ENCODE measurements at places on chromosomes 2 and 18.
A peak's percentile ranks its signal among the peaks of the same experiment; 100 is the strongest.

DNA sequence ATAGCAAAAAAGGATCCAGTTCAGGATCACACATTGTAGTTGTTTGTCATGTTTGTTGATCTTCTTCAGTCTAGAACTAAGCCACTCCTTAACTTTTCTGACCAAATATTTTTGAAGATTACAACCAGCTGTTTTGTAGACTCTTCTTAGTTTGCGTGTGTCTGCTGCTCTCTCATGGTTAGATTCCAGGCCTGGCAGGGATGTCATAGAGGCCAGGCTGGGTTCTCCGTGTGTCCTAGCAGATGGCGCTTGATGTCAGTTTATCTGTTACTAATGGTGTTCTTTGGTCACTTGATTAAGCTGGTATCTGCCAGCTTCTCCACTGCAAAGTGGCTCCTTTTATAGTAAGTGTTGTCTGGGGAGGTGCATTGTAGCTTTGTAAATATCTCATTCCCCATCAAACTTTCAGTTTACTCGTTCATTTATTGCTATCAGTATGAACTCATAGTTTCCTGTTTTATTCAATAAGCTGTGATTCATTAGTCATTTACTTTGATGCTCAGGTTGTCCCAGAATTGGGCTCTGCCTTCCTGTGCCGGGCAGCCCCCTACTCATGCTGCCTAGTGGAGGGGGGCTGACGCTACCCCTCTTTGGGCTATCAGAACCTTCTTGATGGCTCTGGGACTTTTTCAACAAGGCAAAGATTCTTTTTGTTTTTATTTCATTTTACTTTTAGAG is 42.1 kb downstream of the GRHL1 start:
- DNase-seq = no peak

DNA sequence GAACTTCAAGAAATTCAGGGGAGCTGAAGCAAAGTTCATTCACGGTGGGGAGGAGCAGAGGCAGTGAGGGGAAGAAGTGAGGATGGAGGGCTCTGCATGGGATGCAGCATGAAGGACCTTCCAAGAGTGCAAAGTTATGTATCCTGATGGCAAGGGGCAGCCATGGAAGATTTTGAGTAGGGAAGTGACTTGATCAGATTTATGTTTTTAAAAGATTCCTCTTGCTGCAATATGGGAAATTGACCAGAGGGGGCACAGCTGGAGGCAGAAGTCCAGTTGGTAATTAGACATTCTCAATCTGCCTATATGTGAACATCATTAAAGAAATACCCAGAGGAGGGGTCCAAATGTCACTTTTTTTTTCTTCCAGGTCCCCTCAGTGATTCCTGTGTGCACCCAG is 21.5 kb upstream of the ANXA4 start:
- DNase-seq = no peak

DNA sequence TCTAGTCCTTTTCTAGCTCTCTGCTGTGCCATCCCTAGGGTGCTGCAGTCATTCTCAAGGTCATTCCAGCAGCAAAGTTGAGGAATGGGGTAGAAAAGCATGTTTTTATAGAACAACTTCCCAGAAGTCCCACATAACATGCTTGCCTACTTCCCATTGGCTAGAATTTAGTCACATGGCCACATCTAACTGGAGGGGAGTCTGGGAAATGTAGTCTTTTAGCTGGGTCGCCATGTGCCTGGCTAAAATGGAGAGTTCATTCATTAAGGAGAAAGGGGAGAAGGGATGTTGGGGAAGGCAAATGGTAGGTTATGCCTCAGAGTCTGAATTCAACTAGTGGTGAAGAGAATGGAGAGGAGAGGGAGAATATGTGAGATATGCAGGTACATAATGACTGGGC is 85.7 kb downstream of the SLC4A3 start:
- DNase-seq = peak; percentile 26

DNA sequence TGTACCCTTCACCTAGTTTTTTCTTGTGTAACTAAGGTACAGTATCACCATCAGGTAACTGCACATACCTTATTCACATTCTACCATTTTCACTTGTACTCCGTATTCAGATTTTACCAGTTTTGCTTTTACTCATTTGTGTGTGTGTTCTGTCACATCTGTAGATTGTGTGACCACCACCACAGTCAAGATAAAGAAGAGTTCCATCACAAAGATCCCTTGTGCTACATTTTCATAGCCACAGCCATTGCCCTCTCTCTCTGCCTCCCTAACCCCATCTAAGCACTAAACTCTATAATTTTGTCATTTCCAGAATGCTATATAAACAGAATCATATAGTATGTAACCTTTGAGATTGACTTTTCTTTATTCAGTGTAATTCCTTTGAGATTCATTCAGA is 23.5 kb downstream of the DIS3L2 start:
- DNase-seq = no peak

GRCh38 chr2:88074854-88075292 is 7.2 kb downstream of the SMYD1 start:
- no peak for DNase-seq

DNA sequence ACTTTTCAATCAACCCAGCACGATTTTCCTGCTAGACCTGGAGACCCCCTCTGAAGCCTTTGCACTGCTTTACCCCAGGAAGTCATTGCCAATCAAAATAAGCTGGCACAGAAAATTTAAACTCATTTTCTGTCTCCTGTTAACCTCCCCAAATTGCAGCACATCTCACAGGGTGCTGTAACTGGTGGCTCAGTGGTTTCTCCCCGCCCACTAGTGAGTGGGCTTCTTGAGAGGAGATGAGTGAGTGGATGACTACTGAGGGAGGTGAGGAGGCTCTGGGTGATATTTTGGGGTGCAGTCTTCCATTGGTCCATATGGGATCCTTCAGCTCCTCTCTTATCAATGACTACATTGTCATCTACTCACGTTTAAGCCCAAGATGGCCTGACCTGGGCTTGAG is 239.8 kb upstream of the HS6ST1 start:
- DNase-seq = no peak

DNA sequence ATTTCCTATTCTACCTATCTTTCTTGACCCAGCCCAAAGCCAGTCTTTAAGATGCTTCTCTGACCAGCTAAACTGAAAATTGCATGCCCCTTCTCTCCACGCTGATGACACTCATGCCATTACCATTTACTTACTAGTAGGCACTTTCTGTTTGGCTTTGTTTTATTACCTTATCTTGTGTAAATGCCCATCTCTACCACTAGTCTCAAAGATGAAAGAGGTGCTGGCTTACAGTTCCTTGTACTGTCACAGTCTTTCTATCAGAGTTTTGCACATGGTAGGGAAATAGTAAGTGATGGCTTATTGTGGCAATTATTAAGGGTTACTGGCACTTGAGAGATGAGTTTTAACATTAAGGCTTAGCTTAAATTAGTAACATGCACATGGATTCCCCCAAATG is 352.1 kb downstream of the RBM43 start:
- DNase-seq = no peak
